ENCODE measurements at places on chromosomes 12 and 14.
A peak's percentile ranks its signal among the peaks of the same experiment; 100 is the strongest.

DNA sequence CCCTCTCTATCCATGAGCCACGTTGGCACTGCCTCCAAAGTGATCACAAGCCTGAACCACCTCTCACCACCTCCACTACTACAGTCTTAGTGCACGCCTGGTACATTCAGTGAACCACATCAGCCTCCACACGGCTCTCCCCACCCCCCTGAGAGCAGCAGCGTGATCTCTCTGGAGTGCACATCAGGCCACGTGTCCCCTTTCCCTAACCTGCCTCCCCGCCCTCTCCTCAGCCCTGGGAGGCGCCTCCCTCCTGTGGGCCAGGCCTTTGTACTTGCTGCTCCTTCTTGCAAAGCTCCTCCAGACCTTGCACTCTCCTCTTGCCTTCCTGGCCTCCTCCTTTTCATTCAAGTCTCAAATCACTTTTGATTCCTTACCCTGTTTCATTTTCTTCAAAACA is 49.8 kb downstream of the SLC6A12 start:
- no peak for DNase-seq

DNA sequence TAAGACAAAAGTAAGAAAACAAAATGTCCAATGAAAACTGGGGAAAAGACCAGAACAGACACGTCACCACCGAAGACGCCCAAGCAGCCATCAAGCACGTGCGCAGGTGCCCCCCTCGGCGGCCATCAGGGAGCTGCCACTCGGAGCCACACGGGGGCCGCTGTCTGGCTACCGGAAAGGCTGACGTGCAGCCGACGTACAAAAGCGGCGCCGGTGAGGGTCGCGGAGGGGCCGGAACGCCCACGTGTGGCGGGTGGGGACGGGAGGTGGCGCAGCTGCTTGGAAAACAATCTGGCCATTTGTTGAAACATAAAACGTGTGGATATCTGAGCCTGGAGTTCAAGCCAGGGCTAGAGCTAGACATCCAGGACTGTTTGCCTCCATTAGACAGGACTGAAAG is 60.7 kb downstream of the GALNT9 start:
- no peak for DNase-seq

DNA sequence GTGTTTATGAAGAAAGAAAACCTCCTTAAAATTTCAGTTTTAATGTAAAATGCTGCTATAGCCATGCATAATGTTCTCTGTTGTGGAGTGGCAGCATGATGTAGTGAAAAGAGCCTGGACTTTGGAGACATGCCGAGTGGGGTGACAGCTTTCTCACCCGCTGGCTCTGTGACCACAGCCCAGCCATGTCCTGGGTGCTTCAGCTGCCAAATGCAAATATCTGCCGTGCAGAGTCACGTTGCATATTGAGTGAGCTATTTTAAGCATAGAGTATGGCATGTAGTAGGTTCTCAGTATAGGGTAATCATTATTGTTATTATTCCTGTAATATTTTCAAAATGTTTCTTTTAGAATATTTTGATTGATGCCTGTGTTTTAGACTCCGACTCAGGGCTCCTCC is 15.5 kb upstream of the TCTN2 start:
- DNase-seq, result no peak

DNA sequence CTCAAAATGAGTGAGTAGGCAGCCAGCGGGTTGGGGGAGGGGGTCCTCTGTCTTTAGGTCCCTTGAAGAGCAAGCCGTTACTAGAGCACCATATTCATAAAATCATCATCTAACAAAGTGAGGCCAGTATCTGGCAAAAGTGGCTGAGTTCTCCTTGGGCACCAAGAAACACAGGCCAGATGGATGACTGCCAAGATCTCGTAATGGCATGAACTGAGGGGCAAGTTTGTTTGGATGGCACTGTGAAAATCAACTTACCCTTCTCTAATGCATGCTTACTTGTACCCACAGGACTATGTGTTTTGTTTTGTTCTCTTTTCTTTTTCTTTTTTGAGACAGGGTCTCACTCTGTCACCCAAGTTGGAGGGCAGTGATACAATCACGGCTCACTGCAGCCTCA is 41.6 kb downstream of the GNPTAB start:
- DNase-seq, result no peak

DNA sequence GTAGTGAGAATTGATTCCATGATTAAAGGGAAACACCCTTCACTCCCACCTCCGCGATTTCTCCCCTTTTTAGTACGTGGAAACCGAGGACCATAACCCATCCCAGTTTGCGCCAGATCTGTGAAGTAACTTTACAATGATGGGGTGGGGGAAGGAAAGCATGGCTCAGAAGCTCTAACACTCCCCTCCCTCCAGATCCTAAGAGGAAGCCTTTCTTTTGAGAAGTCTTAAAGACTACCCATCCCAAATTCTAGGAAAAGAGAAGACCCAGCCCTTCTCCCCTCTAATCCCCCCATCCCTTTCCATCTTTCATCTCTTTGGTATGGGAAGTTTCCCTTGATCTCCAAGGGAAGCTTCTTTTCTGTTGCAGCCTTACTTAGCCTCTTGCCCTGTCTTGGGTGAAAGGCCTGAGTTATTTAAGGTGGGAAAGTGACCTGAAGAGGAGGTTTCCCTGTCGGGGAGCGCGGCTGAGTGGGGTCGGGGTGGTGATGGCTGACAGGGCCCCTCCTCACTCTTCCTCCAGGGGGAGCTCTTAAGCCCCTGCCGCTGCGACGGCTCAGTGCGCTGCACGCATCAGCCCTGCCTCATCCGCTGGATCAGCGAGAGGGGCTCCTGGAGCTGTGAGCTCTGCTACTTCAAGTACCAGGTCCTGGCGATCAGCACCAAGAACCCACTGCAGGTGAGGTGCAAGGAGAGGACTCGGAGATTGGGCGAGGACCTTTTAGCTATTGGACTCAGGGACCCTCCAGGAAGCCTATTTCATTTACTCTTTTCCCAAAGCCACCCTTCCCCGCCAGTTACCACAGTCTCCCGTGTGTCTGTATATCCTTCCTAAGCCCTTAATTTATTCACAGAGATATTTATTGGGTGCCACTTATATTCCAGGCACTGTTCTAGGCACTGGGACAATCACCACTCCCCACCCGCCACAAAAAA is 1.8 kb downstream of the MARCHF9 start:
- no peak for DNase-seq

DNA sequence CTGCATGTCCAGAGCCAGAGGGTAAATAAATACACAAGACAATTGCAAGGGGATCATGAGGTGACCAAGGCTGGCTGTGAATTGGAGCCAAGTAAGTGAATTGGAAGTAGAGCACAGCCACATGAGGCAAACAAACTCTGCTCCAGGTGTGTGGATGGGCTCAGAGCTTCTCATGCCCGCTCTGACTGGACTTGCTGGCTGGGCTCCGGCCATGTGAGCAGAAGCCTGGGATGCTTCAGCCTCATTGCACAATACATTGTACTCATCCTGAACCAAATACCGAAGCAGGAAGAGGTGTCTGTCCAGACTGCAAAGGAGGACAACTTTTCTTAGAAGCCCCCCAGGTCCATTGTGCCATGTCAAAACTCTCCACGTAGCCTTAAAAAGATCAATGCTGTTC is 193.0 kb downstream of the TTC8 start:
- no peak for DNase-seq

GRCh38 chr12:89041078-89041477 is 311.2 kb downstream of the DUSP6 start:
- DNase-seq, result no peak

GRCh38 chr14:35855876-35856481 is 29.8 kb downstream of the BRMS1L start:
- no peak for DNase-seq

GRCh38 chr12:53532021-53532420 is 24.7 kb upstream of the NPFF start:
- DNase-seq, result no peak

DNA sequence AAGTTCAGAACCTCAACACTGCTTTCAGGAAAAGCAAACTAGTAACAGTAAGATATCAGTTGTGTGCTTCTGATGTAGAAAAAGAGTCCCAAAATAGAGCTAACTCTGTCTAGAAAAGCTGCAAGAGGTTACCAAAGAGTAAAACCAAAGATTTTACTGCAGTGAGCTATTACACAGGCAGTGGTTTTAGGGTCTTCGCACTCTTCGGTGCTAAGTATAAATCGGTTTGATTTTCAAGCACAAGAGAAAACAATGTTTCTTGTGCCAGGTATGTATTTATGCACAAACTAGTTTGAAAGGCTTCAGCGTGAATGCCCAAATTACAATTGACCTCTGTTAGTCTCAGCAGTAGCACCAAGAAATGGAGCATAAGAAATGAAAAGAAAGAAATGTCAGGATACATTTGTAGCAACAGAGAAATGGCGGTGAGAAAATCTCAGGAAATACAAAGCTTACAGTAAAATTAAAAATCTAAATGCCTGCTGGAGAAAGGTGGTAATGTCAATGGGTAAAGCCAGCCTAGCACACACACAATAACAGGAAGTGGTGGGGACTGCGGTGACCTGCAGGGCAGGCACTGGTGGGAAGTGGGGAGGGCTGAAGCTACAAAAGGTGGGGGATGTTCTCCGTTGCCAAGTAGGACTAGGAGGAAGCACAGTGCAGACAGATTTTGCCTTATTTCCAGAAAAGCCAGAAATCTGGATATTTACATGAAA is 18.0 kb upstream of the DYRK2 start:
- no peak for DNase-seq

GRCh38 chr14:91829511-91829910 is 37.8 kb downstream of the TC2N start:
- DNase-seq, result no peak

- DNase-seq, result no peak
Measured at GRCh38 chr12:103399986-103400385, 95.8 kb downstream of the C12orf42 start.

DNA sequence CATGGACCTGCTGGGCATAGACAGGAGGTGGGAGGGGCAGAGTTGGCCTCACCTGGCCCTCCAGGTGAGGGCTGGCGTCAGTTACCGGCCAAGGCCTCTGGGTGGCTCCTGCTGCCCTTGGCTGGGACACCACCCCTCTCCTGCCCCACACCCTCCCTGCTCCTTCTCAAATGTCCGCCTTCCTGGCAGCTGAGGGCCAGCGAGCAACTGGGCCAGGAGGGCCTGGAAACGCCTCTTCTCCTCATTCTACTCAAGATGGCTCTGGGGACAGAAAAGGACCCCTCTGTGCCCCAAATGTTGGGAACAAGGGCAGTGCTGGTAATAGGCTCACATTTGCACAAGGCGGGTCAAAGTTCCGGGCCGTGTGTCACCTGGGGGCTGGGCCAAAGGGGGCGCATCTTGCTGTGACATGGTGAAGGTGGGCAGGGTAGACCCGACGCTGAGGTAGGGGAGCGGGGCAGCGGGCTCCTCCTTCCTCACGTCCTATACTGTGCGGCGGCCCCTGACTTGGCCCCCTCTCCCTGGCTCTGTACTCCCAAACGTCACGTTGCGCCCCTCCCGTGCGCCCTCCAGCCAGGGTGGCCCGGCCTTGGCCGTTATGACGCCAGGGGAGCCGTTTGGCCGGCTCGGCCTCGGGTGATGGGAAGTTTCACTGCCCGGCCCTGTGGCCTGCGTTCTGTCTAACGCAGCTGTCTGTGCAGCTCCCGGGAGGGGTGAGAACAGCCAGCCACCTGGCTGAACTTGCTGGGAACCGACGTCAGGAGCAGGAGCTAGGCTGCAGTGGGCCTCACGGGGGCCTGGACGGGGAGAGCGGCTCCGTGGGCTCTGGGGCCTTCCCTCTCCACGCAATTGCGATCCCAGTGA is 18.0 kb upstream of the DLK1 start:
- no peak for DNase-seq

- no peak for DNase-seq
Measured at GRCh38 chr12:115000038-115000437, 316.1 kb upstream of the TBX3 start.

DNA sequence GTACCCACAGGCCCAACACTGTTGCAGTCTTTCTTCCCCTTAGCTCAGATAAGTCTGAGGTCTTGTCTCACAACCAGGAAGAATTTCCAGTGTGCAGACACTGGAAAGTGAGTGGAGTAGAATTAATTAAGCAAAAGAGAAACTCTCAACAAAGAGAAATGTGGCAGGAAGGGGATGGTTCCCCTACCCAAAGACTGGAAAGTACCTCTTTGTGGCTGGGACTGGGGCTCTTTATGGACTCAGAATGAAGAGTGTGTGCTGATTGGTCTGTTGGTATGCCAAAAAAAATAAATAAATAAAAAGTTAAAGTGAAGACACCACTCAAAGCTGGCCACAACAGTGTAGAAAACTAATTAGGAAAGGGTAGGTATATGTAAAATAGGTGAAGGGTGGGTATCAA is 26.4 kb downstream of the GLIPR1L1 start:
- no peak for DNase-seq

DNA sequence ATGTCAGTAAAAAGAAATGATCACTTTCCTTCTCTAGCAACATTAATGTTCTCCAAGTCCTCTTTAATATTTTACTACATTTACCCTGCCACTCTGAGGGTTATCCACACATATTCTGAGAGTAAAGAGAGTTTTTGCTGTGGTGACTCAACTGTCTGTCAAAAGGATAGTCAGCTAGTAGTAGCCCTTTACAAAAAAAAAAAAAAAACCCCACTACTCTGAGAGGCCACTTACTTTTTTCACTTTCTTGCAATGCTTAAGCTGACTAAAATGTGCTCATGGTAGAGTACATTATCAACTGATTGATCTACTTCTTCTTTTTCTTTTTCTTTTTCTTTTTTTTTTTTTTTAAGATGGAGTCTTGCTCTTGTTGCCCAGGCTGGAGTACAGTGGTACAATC is 27.6 kb upstream of the PPM1A start:
- DNase-seq, result no peak

DNA sequence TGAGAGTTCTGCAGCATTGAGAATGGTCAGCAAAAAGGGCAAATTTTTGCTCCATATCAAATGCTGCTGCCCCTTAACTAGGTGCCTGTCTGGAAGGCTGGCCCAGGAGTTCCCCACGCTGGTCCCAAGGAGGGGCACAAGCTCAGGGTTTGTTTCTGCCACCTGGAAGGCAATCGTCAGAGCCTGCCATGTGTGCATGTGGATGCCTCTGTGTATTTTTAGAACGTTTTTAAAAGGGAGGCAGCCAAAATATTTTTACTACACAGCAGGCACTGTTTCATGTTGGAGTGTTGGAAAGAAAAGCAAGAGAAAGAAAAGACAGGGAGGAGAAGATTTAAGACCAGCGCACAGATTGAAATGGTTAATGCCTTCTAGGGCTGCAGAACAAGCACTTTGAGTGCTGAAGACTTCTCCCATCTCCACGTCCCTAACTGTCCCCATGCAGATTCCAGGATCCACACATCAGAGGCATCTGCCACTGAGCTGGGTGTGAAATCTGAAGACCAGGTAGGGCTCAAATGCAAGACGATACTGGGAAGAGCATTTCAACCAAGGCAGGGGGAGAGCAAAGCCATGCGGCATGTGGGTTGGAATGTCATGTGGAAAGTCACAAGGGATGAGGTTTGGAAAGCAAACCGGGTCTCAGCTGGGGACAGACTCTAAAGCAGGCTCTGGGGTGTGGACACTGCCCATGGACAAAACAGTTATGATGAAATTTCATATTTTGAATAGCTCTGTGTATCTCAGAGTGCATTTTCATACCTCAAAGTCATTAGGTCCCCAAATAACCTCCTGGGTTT is 557.2 kb downstream of the BCL11B start:
- no peak for DNase-seq

GRCh38 chr12:754473-754820 is 2.1 kb downstream of the WNK1 start:
- DNase-seq, result no peak

GRCh38 chr14:94115058-94115591 is 4.6 kb downstream of the IFI27 start:
- DNase-seq, result peak; percentile 32
